Foreskin keratinocyte (primary cell): ENCODE measurements at places on chromosomes 1 and 21. TPM values are rescaled to one million over a fixed set of nuclear protein-coding genes. Genes with fewer than 3 reads are reported as not detected.

ASCL5 gene
- not detected in 2 replicates for total RNA-seq

S100A10 gene
- total RNA-seq: 1,585 and 1,601 TPM in 2 replicates

LCE1A gene
- 0.44 TPM in 1 of 2 replicates, not detected in the other for total RNA-seq

FYB2 gene
- total RNA-seq: not detected in 2 replicates

ANKRD65 gene
- total RNA-seq: 11.6 and 12.5 TPM in 2 replicates

C1QB gene
- total RNA-seq: not detected in 2 replicates

NBPF4 gene
- not detected in 2 replicates for total RNA-seq

FNDC7 gene
- 0.03 TPM in 1 of 2 replicates, not detected in the other for total RNA-seq

TMOD4 gene
- total RNA-seq: 0.65 and 0.88 TPM in 2 replicates

CD1C gene
- total RNA-seq: not detected in 2 replicates

TSNAX gene
- total RNA-seq: 29.9 and 30.4 TPM in 2 replicates

TLCD4 gene
- 0.10 and 0.11 TPM in 2 replicates for total RNA-seq

ARHGEF16 gene
- 24.1 and 25.2 TPM in 2 replicates for total RNA-seq

BATF3 gene
- total RNA-seq: 0.35 and 0.37 TPM in 2 replicates

ADGRB2 gene
- total RNA-seq: 2.5 and 2.8 TPM in 2 replicates

NES gene
- 0.04 and 0.14 TPM in 2 replicates for total RNA-seq

NPL gene
- 3.2 TPM in 2 replicates for total RNA-seq

SPRR1B gene
- total RNA-seq: 36.3 and 89.7 TPM in 2 replicates

SLC30A2 gene
- not detected in 2 replicates for total RNA-seq

C8B gene
- not detected in 2 replicates for total RNA-seq

UBE2U gene
- total RNA-seq: not detected in 2 replicates

FCRL3 gene
- not detected in 2 replicates for total RNA-seq

CRYBG2 gene
- 3.8 and 5.6 TPM in 2 replicates for total RNA-seq

PLA2G2F gene
- 0.04 and 0.07 TPM in 2 replicates for total RNA-seq

LRRN2 gene
- not detected in 2 replicates for total RNA-seq

PRKAA2 gene
- total RNA-seq: 0.18 and 0.20 TPM in 2 replicates

MXRA8 gene
- total RNA-seq: 0.32 and 0.37 TPM in 2 replicates

TMEM269 gene
- total RNA-seq: not detected in 2 replicates

NCAM2 gene
- not detected in 2 replicates for total RNA-seq

MATN1 gene
- total RNA-seq: 0.07 and 0.14 TPM in 2 replicates

GNAT2 gene
- total RNA-seq: not detected in 2 replicates

METTL18 gene
- 5.6 and 7.0 TPM in 2 replicates for total RNA-seq

PBX1 gene
- total RNA-seq: 2.8 and 3.3 TPM in 2 replicates
